ENCODE measurements at places on chromosomes 11 and 22. TPM values are rescaled to one million over a fixed set of nuclear protein-coding genes. Genes with fewer than 3 reads are reported as not detected.

GRCh38 chr11:4087551-4087950 is 7.0 kb upstream of the RRM1 start:
- DNase-seq, result no peak

GRCh38 chr11:59552844-59553243 is 41.5 kb downstream of the OR4D9 start:
- DNase-seq, result no peak

GRCh38 chr11:61377461-61378160 is 14.8 kb upstream of the TMEM216 start:
- DNase-seq, result no peak

- DNase-seq, result no peak
Observed at GRCh38 chr22:35684270-35684700, 33.4 kb upstream of the APOL5 start.

- DNase-seq, result no peak
Observed at GRCh38 chr11:59545179-59546020, 34.1 kb downstream of the OR4D9 start.

GRCh38 chr11:42709216-42709615 is 602.6 kb upstream of the API5 start:
- DNase-seq, result no peak

GRCh38 chr11:132907651-132908413 is 624.5 kb downstream of the OPCML start:
- DNase-seq, result no peak

DNA sequence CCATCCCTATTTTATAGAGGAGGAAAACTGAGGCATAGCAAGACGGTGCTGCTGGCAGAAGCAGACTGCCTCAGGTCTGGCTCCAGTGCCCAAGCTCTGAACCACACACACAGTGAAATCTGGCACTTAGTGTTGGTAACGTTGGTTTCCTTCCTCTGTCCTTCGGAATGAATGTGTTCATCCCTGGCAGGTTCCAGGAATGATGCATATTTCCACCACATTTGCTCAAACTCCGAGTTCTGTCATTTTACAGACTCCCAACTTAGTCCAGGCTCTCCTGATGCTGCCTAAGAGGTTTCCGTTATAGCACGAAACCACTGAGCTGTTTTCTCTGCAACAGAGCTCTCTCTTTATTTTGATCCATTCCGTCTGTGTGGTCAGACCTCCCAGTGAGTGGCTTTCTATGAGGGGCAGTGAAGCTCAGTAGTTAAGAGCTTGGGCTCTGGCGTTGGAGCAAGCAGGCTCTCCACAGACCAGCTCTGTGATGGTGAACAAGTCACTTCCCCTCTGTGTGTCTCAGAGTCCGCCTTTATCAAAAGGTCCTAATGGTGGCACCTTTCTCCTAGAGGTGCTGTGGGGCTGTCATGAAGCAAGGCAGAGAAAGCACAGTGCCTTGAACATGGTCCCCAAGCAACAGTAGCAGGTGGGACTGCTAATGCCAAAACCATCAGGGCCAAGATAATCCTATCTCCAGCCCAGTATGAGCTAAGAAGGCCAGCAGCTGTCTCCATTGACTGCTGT is 200.3 kb downstream of the MYO18B start:
- DNase-seq, result no peak

Gene OR4A15
- total RNA-seq, result not detected

Gene TEAD1
- total RNA-seq, result 77.4 TPM

All from suprapubic skin (tissue), 4 donors.